RPMI8226 (cell line): ENCODE measurements at places on chromosomes 13 and 19.
A peak's percentile ranks its signal among the peaks of the same experiment; 100 is the strongest.

DNA sequence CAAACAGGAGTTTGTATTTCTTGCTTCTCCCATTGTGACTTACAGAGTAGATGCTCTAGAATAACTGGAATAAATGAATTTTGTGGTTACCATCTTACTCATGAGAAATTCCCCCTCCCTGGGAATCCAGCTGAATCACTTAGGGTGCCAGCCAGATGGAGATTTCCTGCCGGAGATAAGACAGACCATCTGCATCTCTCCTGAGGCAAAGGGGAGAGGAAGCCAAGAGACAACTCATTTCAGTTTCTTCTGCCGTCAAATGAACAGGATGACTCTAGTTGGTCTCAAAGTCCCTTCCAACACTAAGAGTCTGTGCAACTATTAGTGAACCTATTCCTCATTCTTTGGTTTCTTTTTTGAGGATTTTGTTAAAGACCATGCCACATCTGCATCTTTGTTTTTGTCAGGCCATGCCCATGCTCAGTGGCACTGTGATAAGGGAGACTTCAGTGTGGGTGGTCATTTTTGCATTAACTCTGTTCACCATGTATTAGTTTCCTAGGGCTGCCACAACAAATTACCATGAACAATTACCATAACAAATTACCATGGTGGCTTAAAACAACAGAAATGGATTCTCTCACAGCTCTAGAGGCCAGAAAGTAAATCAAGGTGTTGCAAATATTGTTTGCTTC, 112.8 kb downstream of the NDFIP2 start:
- no peak for DNase-seq

- DNase-seq, result no peak
These were observed 120.5 kb downstream of the DIAPH3 start for GRCh38 chr13:60043262-60043661.

GRCh38 chr13:80215368-80215767, 125.6 kb downstream of the SPRY2 start:
- no peak for DNase-seq

DNA sequence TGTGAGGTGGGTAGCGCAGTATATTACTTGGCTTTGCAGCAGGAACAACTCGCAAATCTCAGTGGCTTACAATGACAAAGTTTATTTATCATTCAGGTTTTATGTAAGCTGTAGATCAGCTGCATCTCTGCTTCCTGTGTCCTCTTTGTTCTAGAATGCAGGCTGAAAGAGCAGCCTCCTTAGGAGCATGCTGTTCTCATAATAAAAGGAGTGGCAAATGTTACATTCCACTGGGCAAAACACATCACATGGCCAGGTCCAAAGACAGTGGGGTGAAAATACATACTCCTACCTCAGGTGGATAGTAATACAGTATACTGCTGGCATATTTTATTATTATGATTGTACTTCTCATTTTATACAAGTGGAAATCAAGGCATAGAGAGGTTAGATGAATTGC, 1.2 kb upstream of the CSNK1A1L start:
- DNase-seq, result no peak

- DNase-seq, result no peak
These were observed 3.1 kb downstream of the CD320 start for GRCh38 chr19:8304841-8305621.

- DNase-seq, result no peak
These were observed 99.6 kb upstream of the MBNL2 start for GRCh38 chr13:97122381-97122996.

DNA sequence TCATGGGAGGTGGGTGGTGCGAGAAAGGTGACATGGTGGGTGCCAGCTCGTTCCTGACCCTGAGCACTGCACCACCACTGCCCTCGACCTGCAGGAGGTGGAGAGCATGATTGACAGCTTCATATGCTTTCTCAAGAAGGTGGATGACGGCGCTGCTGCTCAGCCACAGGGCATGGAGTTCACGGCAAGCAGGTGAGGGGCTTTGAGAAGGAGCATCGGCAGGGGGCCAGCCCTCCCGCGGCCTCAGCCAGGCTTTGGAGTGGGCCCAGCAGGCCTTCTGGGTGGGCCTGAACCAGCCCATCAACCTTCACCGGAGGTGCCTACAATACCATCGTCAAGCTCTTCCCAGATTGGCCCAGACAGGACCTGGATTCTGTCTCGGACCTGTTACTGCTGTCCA, 18.9 kb upstream of the ZNF14 start:
- DNase-seq, result no peak

- DNase-seq, result peak; percentile 69
These were observed 12.2 kb upstream of the RELB start for GRCh38 chr19:44988896-44989556.

GRCh38 chr19:15466851-15467733, 2.7 kb upstream of the RASAL3 start:
- DNase-seq, result peak; percentile 90

- DNase-seq, result peak; percentile 62
These were observed 515 bp downstream of the UFM1 start for GRCh38 chr13:38350114-38350617.

DNA sequence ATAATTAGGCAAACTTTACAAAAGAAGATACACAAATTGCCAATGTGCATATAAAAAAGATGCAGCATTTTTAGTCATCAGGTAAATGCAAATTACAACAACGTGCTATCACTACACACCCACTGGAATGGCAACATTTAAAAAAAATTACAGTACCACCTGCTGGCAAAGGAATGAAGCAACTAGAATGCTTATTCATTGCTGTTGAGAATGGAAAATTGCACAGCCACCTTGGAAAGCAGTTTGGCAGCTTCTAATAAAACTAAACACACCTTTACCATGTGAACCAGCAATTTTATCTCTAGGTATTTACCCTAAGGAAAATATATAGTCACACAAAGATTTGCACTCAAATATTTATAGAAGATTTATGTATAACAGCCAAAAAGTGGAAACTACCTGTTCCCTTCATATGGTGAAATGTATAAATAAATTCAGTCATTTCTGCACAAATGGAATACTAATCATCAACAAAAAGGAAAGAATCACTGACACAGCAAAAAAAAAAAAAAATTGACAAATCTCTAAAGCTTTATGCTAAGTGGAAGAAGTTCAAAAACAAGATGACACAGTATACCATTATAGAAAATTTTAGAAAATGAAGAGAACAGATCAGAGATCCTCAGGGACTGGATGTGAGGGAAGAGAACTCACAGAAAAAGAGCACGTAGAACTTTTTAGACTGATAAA, 30.3 kb downstream of the OXGR1 start:
- no peak for DNase-seq

DNA sequence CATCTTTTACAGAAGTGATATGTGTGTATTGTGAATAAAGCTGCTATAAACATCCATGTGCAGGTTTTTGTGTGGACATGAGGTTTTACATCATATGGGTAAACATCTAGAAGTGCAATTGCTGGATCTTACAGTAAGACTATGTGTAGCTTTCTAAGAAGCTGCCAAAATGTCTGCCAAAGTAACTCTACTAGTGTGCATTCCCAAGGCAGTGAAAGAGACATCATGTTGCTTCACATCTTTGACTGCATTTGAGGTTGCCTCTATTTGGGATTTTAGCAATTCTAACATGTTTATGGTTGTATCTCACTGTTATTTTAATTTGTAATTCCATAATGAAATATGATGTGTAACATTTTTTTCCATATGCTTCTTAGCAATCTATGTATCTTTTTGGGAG, 30.3 kb downstream of the SLITRK6 start:
- no peak for DNase-seq

GRCh38 chr13:23044906-23045305, 135.9 kb upstream of the SGCG start:
- no peak for DNase-seq

- DNase-seq, result no peak
These were observed 520 bp downstream of the LGALS4 start for GRCh38 chr19:38812009-38812840.

- DNase-seq, result no peak
These were observed 500.9 kb downstream of the GPC6 start for GRCh38 chr13:93727211-93728141.

GRCh38 chr19:23286477-23286876, 36.3 kb upstream of the ZNF724 start:
- peak; percentile 40 for DNase-seq

DNA sequence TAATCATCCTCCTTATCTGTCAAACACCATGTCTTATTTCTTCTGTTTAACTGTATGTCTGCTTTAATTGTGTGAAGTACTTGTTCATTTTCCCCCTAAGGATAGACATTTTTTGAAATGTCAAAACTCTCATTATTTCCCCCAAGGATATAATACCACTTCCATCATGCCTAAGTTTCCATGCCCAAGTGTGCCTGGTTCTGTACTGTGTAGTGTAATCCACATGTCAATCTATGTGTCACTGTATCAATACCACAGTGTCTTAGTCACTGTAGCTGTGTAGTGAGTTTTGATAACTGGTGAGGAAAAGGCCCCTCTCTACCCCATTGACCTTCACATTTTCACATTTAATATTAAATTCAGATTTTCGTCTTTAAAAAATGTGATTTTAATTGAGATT, 1265.5 kb downstream of the PCDH9 start:
- no peak for DNase-seq

GRCh38 chr19:46533078-46533620, 37.5 kb upstream of the PNMA8B start:
- no peak for DNase-seq

- DNase-seq, result no peak
These were observed 6.4 kb upstream of the PDE4C start for GRCh38 chr19:18232540-18233223.

DNA sequence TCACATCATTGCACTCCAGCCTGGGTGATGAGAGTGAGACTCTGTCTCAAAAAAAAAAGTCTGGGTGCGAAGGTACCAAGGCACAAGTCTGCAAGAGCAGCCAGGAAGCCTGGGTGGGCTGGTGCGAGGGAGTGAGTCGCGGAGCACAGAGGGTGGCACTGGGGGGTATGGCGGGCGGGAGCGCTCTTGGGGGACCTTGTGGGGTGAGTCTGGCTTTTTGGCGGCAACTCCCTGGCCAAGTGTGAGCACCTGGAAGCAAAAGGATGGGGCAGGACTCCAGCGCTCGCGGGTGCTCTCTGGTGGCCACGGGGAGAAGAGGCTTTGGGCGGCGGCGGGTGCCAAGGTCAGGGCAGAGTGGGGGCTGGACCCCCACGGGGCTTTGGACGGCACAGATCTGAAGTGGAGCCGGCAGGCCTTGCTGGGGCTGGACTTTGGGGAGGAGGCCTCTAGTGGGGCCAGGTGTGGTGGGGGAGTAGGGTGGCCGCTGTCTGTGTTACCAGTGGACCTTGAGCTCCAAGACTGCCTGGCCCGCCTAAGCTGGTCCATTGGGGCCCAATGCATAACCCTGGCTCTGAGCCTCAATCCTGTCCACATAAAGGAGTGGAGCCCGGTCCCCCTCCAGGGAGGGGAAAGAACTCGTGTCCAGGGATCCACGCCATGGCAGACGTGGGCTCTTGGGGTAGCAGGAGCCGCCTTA, 1.6 kb downstream of the P2RY11 start:
- DNase-seq, result peak; percentile 76

DNA sequence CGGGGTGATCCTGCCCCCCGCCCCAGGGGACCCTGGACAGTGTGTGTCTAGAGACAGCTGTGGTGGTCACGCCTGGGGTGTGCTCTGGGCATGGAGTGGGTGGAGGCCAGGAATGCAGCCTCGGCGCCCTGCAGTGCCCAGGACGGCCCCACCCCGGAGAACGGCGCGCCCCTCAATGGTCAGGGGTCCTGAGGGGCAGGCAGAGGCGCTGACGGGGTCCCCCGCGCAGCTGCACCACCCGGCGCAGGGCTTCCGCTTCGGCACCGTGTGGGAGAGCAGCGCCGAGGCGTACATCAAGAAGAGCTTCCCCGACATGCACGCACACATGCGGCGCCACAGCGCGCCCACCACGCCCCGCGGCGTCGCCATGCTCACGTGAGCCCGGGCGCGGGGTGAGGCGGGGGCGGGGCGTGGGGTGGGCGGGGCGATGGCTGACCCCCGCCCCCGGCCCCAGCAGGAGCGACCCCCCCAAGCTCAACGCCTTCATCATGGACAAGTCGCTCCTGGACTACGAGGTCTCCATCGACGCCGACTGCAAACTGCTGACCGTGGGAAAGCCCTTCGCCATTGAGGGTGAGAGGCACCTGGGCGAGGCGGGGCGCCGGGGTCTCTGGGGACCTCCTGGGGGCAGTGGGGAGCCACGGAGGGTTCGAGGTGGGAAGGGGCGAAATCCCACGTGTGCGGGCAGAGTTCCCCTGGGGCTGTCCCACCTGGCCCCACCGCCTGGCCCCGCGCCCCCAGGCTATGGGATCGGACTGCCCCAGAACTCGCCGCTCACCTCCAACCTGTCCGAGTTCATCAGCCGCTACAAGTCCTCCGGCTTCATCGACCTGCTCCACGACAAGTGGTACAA, 7.4 kb downstream of the GRIN3B start:
- DNase-seq, result no peak

DNA sequence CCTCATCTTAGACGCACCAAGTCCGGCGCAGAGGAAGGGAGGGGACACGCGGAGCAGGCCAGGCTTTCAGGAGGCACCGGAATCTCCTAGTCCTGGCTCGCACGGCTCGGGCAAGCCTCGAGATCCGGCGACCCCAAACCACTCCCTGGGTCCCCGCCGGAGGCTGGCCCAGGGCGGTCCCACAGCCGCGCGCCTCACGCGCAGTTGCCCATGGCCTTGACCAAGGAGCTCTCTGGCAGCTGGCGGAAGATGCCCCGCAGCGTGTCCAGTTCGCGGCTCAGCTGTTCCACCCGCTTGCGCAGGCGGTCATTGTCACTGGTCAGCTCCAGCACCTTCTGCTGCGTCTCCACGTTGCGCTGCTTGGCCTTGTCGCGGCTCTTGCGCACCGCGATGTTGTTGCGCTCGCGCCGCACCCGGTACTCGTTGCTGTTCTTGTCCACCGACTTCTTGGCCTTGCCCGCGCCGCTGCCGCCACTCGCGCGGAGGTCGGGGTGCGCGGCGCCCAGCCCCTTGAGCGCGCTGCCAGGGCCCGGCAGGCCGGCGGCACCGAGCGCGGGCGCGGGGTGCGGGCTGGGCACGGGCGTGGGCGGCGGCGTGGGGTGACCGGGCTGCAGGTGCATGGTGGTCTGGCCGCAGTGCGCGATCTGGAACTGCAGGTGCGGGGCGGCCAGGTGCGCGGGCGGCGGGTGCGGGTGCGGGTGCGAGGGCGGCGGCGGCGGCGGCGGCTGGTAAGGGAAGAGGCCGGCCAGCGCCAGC, 1.0 kb downstream of the CEBPA start:
- DNase-seq, result no peak

- DNase-seq, result no peak
These were observed 1.9 kb downstream of the ZNF586 start for GRCh38 chr19:57771417-57771816.
